Umbilical cord (tissue), 2 donors: ENCODE measurements at places on chromosomes 11 and 22.

DNA sequence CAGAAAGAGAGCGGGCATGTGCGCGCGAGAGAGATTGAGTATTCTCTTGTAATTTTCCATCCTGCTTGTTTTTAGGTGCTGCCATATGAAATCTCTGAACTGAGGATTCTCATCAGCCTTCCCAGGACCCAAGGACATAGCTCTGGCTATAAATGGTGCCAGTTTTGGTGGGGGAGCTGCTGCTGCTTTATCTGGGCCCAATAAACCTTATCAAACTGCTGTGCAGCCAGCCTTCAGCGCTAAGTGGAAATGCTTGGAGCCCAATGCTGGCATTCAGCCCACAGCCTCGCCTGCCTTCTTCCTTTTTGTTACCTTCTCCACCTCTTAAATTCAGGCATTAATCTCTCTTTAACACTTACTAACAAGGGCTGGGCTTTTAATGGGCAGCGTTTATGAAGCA is 2.4 kb upstream of the ZBTB16 start:
- DNase-seq, result no peak

DNA sequence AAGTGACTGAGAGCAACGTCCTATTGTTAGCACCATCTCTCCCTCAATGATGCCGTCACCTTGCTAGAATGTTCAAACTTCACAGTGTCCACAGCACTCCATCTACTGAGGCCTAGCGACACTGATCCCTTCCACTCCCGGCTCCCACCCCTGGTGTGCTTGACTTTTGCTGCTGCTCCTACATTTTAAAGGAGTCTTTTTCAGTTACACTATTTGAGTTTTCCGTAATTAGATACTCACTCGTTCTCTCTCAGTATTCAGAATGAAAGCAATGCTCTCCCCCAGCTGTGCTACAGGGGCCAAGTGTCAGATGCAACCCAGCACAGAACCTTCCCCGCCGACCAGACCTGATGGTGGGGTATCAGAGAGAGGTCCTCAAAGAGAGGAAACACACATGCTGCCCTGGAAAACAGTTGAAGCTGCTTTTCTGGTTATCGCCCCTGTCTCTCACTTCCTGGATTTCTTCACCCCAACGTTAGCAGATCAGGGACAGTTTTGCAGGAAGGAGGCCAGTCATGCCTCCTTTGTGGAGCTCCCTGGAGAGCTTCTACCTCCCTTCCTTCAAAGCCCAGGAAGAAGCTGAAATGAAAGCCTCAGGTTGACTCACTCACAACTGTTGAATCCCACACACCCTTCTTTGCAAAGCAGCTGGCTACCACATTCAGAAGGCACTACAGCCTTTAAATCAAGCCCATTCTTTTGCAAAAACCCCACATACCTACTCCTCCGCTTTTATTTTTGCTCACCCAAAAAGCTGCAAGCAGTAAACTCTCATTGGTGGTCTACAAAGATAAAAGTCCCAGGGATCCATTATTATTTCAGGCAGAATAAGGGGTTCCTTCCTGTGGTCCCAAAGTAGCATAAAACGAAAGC is 23.5 kb downstream of the LARGE1 start:
- DNase-seq, result no peak

GRCh38 chr11:90699791-90700400 is 477.0 kb upstream of the CHORDC1 start:
- peak; percentile 15 for DNase-seq

DNA sequence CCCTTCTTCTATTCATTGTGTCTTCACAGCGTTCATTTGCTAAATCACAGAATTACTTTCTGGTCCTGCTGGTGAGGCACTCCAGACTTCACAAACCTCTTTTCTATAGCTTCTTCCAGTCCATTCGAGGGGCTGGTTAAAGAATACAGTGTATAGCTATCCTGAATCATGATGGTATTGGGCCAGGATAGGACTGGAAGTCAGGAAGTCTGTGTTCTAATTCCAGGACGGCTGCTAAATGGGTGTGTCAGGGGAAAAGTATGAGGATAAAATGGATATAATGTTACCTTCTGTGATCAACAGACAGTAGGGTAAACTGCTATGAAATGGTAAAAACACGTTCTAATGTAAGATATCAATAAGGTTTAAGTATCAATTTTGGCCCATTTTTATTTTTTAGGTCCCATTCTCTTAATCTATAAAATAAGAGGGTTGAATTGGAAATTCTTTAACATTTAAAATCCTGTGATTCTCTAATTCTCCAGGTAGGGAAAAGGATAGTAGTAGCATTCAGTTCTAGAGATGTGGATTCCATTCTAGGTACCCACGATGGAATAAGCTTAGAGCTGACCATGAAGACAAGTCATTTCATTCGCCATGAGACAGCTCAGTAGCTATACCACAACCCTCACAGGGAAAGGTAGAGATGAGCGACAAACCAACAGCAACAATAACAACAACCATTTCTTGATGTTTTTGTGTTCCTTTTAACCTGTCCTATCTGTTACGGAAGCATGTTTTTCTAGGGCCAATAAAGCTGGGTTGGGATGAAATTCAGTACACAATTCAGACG is 96.1 kb downstream of the SLC1A2 start:
- DNase-seq, result no peak

DNA sequence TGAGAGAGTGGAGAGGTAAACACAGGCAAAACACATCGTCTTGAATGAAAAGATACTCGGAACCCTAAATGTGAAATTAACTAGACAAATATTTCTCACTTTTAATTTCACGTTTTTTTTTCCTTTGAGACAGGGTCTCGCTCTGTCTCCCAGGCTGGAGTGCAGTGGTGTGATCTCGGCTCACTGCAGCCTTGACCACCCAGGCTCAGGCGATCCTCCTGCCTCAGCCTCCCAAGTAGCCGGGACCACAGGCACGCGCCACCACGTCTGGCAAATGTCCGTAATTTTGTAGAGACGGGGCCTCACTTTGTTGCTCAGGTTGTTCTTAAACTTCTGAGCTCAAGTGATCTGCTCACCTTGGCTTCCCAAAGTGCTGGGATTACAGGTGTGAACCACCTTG is 7.4 kb upstream of the SHANK3 start:
- DNase-seq, result no peak

DNA sequence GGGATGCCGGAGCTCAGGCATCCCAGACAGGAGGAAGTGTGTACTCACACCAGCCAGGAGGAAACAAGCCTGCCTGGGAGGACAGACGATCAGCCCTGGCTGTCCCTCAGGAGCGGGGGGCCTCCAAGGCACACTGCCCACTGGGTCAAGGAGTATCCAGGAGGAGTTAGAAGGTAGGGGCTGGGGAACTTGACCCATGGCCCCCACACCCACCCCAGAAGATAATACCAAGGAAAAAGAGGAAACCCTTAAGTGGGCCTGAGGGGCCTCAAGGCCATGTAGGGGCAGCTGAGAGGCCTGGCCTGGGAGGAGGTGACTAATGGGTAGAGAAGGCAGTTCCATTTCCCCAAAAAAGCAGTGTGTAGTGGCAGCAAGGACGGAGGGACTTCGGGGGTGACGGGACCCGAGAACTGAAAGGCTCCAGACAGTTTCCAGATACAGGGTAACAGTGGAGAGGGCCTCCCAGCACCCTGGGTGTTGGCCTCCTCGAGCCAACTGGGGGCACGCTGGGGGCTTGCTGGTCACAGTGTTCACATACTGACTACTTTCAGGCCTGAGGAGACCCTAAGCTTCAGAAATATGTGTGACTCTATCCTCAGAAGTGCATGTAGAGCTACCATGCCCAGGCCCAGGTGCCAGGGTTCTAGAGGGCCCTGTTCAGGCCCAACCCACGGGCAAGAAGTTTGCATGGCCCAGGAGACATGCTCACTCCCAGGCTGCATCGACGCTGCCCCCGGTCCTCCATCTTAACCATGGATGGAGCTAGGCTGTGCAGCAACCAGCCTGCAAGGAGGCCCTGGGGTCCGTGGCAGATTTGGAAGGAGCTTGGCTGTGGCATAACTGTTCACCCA is 75.7 kb upstream of the PITPNB start:
- DNase-seq, result no peak
